ENCODE measurements at places on chromosomes 11 and 22.
A peak's percentile ranks its signal among the peaks of the same experiment; 100 is the strongest.

DNA sequence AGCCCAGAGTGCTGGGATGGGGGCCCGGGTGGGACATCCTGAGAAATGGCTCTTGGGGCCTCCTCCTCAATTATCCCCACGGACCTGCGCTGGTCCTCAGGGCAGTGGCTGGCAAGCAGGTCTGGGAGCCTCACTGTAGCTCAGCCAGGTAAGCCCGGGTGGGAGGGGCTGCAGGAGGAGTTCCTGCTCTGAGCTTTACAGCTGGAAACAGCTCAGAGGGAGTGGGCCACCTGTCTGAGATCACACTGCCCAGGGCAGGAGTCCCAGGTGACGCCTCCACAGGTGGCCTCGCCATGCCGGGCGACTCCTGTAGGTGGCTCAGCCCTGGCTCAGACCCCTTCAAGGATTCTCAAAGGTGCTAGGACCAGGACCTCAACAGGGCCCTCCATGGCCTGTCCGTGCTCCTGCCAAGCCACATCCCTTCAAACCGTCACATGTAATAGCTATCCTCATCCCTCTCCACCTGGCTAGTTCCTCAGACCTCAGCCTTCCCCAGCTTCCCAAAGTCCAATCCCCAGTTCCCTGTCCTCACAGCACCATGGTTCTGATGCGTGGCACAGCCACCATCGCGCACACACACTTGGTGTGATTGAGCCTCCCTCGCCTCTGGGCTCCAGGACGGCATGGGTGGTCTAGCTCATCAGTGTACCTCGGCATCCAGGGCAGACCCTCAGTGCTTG, 3.6 kb upstream of the TSSK2 start:
- no peak for DNase-seq

- no peak for DNase-seq
These were observed 92.3 kb downstream of the GAB2 start for GRCh38 chr11:78325274-78325781.

GRCh38 chr11:3849297-3849874, 6.1 kb upstream of the STIM1 start:
- DNase-seq = peak; percentile 50

- no peak for DNase-seq
These were observed 420 bp upstream of the TRIM44 start for GRCh38 chr11:35662061-35662648.

DNA sequence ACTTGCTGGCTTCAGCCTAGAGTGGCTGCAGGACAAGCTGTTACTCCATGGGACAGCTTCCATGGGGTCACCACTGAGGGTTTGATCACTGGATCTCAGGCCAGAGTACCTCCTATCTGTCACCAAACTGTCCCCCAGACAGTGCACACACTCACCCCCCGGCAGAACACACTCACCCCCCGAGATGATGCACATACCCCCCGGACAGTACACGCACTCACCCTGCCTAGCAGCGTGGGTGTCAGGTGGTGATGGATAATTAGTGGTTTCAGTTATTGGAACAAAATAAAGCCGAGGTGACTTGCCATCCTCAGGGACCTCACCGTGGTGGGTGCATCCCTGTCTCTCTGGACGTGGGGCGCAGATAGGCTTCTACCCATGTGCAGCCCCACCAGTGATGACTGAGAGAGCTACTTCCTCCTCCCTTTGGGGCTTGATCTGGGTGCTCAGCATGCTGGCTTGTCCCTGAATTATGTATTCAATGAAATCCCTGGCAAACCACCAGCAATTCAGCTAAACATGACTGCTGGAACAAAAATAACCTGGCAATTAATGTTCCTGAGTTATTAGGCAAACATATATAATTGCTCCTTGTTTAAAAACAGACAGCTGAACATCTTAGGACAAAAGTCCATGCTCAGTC, 18.9 kb downstream of the TANGO2 start:
- no peak for DNase-seq

DNA sequence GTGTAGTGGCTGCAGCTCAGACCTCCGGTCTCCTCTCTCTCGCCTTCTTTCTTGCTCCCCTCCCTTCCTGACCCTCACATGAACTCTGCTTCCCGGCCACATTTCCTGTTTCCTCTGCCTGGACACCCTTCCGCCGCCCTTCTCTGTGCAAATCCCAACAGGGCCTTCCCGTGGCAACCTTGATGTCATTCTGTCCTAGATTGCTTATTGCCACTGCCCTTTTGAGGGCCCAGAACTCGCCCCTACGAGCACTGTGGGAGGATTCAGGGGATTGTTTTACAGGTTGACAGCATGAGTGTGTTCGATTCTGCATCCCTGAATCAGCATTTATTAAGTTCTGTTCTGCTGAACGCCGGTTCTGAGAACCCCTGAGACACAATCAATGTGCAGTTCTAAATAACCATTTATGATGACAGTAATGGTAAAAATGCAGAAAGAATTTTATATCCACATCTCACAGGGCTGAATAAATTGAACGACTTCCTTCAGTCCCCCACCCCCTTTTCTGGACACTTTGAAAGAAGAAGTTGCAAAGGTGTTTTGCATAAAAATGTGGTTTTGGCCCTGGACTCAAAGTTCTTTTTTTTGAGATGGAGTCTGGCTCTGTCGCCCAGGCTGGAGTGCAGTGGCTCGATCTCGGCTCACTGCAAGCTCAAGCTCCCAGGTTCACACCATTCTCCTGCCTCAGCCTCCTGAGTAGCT, 6.4 kb downstream of the BATF2 start:
- DNase-seq = no peak

DNA sequence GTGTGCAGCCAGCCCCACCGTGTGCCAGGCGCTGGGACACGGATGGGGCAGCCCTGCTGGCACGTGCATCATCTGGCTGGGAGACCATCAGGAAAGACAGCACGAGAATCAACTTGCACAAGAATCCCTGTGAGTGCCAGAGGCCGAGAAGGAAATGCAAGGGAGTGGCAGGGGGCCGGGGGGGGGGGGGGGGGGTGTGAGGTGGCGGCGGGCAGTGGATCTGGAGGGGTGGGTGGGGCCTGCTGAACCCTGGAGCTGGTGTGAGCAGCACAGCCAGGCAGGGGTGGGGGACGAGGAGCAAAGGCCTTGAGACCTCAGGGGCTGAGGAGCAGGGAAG, 14.0 kb upstream of the FLRT1 start:
- no peak for DNase-seq

DNA sequence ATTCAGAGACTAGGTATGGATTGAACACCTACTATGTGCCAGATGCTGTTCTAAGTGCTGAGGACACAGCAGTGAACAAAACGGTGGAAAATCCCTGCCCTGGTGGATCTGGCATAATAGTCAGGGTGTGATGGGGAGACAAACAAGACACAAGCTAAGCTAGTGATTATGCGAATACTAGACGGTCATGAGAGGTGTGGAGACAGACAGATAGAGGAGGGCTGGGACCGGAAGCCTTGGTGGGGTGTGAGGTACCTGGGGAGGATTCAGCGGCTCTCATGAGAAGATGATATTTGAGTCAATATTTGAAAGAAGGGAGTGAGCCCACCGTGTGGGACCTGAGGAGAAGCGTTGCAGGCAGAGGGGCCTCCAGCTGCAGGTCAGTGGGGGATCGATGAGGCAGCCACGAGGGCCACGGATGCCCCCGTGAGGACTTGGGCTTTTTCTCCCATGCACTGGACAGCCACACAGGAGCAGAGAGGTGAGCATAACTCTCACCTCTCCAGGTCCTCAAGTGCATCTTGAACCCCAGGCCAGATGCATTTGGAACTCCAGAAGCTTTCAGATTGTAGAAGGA, 4.7 kb downstream of the CD5 start:
- DNase-seq = no peak

- no peak for DNase-seq
These were observed 188.9 kb downstream of the ST3GAL4 start for GRCh38 chr11:126544108-126545056.

DNA sequence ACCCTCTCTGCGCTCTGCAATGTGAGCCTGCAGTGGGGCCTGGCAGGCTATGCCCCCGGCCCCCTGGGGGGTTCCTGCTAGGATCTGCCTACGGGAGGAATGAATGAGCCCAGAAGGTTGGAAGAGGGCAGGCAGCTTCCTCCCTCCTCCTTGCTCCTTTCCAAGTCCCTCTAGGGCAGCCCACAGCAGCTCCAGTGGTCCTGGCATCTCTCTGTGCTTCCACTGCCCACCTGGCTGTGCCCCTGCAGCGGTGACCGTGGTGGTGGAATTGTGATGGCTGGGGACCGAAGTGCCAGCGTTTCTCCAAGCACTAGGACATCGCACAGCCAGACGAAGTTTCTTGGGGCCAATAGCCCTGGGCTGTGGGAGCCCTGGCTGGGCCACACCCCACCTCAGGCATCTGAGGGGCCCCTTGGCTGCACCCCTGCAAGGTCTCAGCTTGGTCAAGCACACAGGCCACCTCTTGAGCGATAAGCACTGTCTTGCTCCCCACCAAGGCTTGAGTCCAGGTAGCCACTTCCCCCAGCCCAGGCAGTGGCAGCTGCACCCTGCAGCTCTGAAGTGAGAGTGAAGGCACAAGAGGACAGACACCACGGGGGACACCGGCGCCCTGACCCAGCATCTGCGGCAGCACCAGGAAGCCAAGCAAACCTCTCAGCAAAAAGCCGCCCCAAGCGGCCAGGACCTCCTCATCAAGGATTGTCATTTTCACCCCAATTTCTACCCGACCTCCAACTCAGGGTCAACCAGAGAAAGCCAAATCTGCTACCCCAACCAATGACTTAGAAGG, 346.3 kb downstream of the CTTN start:
- DNase-seq = no peak

GRCh38 chr22:37750596-37751162, 53.8 kb downstream of the TRIOBP start:
- no peak for DNase-seq

GRCh38 chr11:117423046-117423575, 95.5 kb downstream of the CEP164 start:
- no peak for DNase-seq

- no peak for DNase-seq
These were observed 154.3 kb downstream of the NXPE2 start for GRCh38 chr11:114832532-114833125.

DNA sequence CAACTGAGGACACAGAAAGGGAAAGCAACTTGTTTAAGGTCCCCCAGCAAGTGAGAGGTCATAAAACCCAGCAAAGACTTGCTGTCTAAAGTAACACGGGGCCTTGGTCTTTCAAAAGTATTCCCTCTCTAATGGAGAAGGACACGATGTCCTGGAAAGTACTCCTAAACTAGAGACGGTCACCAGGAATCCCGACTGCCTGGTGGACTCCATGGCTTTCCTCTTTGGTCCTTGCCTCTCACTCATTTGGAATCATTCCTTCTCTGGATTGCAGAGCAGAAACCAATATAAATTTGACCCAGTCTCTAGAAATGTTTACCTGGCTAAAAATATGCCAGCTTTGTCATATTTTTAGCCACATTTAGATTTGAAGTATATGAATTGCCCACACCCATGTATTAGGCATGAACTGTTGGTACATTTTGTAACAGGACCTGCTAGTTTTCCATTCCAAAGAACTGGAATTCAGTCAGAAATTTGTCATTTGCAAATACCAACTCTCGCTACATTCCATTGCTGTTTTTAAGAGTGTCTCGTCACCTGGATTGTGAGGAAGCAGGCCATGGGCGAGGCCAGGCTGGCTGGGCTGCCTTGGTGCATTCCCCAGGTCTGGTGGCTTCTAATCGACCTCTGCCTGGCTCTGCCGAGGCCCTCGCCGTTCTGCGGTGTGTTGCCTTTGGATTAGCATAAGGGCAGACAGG, 12.9 kb downstream of the NAV2 start:
- no peak for DNase-seq

GRCh38 chr22:27207266-27207665, 549.9 kb downstream of the MIAT start:
- no peak for DNase-seq

DNA sequence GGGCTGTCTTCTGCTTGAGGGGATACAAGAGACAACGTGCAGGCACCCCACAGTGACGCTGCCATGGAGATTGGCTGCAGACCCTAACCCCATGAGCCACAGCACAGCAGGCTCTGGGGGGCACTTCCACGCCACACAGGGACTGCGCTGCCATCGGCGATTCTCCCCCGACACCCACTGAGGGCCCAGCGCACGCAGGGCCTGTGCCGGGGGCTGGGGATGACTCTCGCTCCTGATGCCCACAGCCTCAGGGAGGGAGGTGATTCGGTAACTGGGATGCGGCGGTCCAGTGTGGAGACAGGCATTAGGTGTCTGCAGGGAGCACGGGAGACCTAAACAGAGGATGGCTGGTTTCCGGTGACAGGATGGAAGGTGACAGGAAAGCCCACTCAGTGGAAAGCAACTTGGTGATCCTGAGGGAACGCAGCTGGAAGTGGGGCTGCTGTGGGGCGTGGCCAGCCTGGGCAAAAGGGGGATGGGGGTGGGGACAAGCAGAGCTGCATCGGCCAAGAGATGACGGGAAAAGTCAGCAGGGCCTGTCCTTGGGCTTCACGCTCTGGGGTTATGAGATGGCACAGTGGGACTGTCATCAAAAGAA, 37.7 kb downstream of the EFCAB6 start:
- no peak for DNase-seq

DNA sequence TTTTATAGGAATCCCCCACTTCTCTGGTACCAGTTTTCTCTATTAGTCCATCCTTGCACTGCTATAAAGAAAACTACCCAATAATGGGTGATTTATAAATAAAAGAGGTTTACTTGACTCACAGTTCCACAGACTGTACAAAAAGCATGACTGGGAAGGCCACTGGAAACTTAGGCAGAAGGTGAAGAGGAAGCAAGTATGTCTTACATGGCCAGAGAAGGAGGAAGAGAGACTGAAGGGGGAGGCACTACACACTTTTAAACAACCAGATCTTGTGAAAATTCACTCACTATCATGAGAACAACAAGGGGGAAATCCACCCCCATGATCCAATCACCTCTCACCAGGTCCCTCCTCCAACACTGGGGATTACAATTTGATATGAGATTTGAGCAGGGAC, 68.9 kb upstream of the GNAZ start:
- no peak for DNase-seq

- peak; percentile 62 for DNase-seq
These were observed 36.3 kb upstream of the POLA2 start for GRCh38 chr11:65225279-65226102.

DNA sequence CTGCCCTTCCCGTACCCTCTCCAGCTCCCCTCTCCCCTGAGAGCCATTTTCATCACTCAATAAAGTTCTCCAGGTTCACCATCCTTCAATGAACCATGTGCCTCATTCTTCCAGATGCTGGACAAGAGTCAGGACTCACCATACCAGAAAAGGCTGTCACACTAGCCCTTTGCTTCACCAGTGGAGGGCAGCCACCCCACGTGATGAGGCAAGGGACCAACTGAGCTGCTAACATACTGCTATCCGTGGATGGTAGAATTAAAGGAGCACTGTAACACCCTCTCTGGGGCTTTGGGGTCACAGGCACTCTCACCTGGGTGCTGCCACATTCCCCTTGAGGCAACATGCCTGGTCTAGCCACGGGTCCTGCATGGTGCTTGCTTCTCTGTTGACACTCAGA, 13.1 kb upstream of the OR5I1 start:
- DNase-seq = no peak
